ENCODE measurements at places on chromosomes 11 and 22. TPM values are rescaled to one million over a fixed set of nuclear protein-coding genes. Genes with fewer than 3 reads are reported as not detected.
A peak's percentile ranks its signal among the peaks of the same experiment; 100 is the strongest.

OR52I2 gene
- not detected for total RNA-seq

MICAL2 gene
- 124 TPM for total RNA-seq

DNA sequence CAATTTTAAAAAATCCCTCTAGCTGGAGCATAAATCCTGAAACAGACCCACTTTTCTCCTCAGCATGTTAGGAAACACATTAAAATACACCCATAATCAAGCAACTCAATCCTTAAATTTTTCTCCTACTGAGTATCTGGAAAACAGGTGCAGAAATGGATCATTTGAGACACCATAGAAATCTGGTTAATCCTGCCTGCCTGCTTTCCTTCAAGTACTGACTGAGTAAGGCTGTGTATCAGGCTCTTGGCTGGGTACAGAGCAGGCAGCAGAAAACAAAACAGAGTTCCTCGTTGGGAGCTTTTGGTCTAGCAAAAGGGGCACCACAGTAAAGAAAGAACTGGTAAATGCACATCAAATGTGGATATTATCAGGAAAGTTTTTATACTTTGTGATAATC is 1.9 kb downstream of the KCNQ1OT1 start:
- no peaks in the 10 kb centered on the region for H3K36me3 ChIP-seq
- peak; percentile 34 for DNase-seq

DNA sequence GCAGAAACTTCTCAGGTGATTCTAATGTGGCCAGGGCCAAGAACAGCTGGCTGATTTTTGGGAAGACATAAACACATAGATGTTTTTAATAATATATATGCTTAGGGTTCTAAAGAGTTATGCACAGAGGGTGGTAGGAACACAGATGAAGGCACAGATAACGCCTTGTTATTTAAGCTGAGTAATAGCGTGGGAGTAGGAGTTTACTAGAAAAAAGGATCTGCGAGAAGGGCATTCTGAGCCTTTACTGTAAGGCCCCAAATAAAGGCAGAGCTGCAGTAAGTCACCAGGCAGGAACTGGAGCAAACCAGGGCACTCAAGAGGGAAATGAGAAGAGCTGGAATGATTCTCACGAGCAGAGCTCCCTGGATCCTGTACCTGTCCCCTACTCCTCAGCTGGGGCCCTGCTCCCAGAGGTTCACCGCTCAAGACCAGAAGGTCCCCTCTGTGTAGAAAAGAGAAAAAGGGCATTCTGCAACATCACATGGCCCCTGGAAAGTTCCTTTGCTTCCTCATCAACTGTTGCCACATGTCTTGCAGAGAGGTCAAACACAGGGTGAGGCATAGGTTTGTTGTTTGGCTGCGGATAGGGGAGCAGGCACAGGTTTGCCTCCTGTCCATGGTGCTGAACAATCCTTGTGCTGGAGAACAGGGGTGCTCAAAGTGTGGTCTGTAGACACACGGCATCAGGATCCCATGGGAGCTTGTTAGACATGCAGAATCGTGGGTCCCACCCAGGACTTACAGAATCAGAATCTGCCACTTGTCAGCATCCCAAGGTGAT is 125.7 kb downstream of the TENM4 start:
- H3K27ac ChIP-seq: no peak overlapping the region
- DNase-seq: peak; percentile 43
- no peaks in the 10 kb centered on the region for H3K4me1 ChIP-seq
- no peaks in the 10 kb centered on the region for H3K27me3 ChIP-seq

DNA sequence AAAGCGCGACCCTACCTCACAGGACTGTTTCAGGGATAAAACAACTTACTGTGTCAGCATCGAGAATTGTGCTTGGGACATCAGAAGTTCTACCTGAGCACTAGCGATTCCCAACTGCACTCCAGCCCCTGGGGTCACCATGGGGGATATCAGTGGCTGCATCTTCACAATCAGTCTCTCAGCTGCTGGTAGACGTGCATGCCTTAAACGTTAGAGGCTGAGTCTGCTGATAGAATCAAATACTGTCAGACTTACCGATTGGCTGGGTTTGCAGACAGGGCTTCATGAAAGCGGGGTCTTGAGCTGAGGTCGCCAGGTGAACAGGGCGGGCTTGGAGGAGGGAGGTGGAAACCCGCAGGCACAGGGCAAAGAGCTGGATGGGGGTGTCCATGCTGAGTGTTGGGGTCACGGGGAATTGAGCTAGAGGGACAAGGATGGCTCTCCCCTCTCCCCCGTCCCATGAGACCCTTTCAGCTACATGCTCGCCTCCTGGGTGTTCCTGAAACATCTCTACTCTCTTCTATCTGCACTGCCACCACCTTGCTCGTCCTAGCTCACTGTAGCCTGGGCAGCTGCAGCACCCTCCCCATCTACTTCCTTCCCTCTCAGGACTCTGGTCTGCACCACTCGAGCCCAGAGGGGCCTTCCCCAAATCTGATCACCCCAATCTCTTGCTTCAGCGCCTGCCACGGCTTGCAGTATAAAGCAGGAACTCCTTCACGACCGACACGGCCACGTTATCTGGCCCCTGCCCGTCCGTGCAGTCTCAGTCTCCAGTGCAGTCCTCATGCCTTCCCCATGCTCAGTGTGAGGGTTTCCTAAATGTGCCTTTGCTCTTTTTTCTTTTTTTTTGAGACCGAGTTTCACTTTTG is 43.5 kb downstream of the ST14 start:
- no peak overlapping the region for H3K27ac ChIP-seq
- DNase-seq: no peak
- no peaks in the 10 kb centered on the region for H3K4me1 ChIP-seq
- no peaks in the 10 kb centered on the region for H3K27me3 ChIP-seq
- no peak overlapping the region for H3K4me3 ChIP-seq

GRCh38 chr22:24214467-24215285 is 30.2 kb downstream of the GGT5 start:
- no peak for DNase-seq
- no peaks in the 10 kb centered on the region for H3K36me3 ChIP-seq
- no peak overlapping the region for H3K27ac ChIP-seq
- no peaks in the 10 kb centered on the region for H3K27me3 ChIP-seq
- H3K4me1 ChIP-seq: peaks cover 5% of the 10 kb centered on the region

DNA sequence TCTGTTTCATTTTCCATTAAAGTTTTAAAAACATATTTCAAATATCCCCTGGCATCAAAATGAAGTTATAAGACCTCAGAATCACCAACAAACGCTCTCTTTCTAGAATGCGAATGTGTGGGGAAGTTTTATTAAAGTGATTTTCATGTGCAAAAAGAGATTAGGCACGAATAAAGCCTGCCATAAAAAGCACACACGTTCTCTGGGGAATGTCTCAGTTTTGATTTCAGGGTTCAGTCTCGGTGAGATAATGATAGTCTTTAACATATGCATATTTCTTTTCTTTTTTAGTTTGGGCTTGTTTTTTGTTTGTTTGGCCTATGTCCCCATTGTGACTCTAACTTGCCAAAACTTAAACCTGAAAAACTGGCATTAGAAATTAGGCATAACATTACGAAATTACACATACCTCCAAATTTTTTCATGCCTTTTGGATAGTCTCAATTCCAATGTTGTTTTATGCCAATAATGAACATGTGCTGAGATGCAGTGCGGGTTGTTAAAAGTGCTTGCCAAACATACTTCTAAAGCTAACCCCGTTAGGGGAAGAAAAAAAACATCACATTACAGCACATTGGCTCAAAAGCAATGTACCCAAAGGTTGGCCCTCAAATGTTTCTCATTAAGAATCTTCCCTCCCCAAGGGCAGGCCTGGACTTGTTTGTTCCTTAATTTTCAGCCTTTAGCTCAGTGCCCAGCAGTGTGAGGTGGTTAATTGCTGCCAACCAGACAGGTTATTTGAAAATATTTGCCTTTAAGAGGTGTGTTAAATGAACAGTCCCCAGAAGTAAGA is 33.2 kb upstream of the FBLN1 start:
- peaks cover 12% of the 10 kb centered on the region for H3K4me1 ChIP-seq
- H3K27me3 ChIP-seq: no peaks in the 10 kb centered on the region
- H3K36me3 ChIP-seq: no peaks in the 10 kb centered on the region
- no peak overlapping the region for H3K4me3 ChIP-seq
- H3K27ac ChIP-seq: no peak overlapping the region

GRCh38 chr11:57751676-57752253 is at the start of gene BTBD18:
Gene BTBD18 (minus strand): TSS chr11:57751819. CDS start chr11:57751188, 631 bp downstream.
- no peak within 1 kb of the TSS for H3K27ac ChIP-seq
- H3K4me3 ChIP-seq: no peak within 1 kb of the TSS
- no peaks in the 10 kb centered on the region for H3K27me3 ChIP-seq
- H3K36me3 ChIP-seq: peaks cover 2% of the 10 kb centered on the region
- DNase-seq: peak; percentile 27
- peaks cover 4% of the 10 kb centered on the region for H3K4me1 ChIP-seq

GRCh38 chr11:61779666-61780525 is 12.5 kb downstream of the TMEM258 start:
- peaks cover 6% of the 10 kb centered on the region for H3K36me3 ChIP-seq
- H3K27ac ChIP-seq: no peak overlapping the region
- no peaks in the 10 kb centered on the region for H3K27me3 ChIP-seq
- no peak overlapping the region for H3K4me3 ChIP-seq
- DNase-seq: no peak
- no peaks in the 10 kb centered on the region for H3K4me1 ChIP-seq

GRCh38 chr22:27063841-27064240 is 406.5 kb downstream of the MIAT start:
- no peak for DNase-seq
- no peak overlapping the region for H3K27ac ChIP-seq
- no peaks in the 10 kb centered on the region for H3K36me3 ChIP-seq
- no peaks in the 10 kb centered on the region for H3K27me3 ChIP-seq
- H3K4me1 ChIP-seq: no peaks in the 10 kb centered on the region
- H3K4me3 ChIP-seq: no peak overlapping the region

All from lung (tissue), 17 donors.